ENCODE measurements at places on chromosomes 5 and 9.

- no peak for DNase-seq
Observed at GRCh38 chr5:157253547-157253946, 12.4 kb upstream of the CYFIP2 start.

DNA sequence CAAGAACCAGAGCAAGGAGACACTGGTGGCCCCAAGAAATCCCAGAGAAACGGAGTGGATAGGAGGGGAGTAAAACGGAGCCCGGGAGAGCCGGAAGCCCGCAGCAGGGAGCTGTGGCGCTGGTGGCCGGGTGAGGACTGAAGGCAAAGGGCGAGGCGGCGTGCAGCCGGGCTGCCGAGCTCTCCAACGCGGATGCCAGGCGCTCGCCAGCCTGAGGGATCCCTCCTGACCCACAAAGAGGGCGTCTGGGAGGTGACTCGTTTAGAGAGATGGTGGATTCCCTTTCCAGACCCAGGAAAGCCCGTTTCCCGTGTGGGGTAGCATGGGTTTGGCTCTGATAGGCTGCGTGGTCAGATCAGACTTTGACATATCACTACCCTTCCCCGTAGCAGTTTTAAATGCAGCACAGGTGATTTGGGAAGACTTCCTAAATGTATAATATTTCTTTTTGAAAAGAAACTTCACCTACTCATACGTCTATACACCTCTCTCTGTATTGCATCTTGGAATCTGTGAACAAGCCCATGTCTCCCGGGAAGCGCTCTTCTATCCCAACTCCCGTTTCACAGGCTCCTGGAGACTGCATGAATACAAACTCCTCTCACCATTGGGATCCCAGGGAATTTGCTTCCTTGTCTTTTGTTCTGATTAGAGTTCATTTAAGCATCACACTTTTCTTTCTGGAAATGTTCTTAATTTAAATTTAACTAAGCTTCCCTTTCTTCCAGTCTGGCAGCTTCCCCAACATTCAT lies 158.1 kb downstream of the C9orf152 start:
- peak; percentile 17 for DNase-seq

DNA sequence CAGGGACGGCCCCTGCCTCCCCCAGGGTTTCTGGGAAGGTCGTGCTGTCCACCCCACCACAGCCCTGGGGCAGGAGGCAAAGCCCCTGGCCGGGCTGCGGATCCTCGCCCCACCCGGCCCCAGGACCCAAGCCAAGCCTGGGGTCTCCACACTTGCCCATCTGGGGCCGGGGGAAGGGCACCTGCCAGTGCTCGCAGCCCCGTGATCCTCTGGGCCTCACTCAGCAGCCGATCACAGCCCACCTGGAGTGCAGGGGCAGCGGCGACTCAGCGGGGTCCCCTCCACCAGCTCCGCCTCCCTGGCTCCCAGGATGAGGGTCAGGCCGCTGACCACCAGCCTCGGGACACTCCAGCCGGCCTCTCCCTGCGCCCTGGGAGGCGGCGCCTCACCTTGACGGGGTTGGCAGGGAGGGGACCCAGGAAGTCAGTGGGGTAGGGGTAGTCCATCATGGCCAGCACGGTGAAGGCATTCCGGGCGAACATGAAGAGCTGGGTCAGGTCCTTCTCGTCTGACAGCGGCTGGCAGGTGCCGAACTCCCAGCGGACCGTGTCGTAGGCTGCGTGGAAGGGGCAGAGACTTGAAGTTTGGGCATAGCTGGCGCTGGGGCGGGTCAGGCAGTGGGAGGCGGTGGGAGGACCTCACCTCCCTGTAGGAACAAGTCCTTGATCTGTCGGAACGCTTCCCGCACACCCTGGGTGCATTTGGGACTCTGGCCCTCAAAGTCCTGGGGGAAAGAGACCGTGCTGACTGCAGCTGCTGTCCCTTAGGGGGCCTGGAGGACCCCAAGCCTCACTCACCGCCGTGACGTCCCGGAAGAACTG lies 1.8 kb downstream of the DPP7 start:
- DNase-seq, result no peak

- no peak for DNase-seq
Observed at GRCh38 chr5:43730832-43731342, 127.9 kb downstream of the NNT start.

DNA sequence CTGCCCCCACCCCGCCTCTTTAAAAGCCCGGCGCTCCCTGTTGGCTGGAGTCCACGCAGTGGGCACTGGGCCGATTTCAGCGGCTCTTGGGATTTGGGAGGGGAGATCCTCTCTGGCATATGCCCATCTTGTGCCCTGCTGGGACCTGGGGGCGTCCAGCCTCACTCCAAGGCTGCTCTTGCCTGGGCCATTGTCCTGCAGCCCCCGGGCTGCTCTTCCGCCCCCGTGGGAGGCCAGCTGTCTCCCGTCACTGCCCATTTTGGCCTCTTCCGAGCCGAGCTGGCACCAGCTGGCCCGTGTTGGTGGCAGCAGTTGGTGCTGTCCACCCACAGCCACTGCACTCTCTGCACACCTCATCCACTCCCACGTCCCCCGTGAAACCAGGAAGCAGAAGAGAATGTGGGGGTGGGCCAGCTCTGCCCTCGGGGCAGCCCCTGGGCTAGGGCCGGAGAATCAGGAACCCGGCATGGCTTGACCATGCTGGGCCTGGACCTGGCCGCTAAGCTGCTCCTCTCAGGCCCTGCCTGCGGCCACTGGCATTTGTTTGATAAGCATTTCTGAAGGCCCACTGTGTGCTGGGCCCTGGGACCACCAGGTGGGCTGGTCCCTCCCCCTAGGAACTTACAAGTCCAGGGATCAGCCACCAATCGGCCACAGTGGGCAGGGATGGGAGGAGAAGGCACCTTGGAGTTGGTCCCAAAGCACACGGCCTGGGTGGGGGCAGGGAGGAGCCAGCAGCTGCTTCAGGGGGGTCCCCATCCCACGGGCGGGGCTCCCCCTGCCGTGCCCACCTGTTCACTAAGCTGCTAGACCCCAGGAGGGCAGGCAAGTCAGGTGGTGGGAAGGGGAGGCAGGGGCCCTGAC lies 2.2 kb downstream of the C8G start:
- no peak for DNase-seq

- no peak for DNase-seq
Observed at GRCh38 chr5:13278811-13279210, 665.7 kb downstream of the DNAH5 start.

DNA sequence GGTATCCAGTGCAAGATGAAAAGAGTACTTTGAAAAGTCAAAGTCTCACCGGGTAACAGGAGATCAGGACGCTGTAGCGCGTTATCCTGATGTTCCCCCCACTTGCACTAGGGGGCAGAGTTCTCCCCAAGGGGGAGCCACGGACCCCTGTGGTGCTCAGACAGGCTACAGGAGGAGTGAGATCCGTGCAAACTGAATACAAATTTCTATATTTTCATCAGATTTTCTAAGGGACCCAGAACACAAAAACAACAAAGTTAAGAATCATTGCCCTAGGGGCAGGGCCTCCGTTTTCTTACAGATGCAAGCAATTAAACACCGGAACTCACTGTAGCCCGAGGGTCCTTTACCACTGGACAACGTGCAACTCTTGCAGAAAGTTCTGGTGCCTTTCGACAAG lies 2.0 kb downstream of the MYO10 start:
- DNase-seq, result no peak

GRCh38 chr9:87504938-87505337 lies 7.3 kb downstream of the DAPK1 start:
- no peak for DNase-seq

GRCh38 chr5:60519372-60519771 lies 180.6 kb downstream of the DEPDC1B start:
- no peak for DNase-seq

DNA sequence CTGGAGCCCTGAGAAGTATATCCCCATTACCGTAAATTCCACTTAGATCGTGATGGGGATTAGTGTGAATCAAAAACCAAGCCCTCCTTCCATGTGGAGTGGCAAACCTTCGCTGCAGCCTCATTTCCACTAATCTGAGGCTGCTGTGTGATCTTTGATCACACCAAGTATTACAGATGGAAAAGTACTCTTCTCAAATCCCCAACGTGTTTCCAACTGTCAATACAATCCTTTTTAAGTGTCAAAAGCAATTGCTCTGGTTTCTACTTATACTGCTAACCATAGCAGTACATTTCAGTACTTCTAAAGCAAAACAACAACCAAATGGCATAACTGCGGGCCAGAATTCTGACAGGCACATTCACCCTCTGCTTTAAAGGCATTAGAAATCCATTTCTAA lies 307.7 kb upstream of the ADAMTS16 start:
- no peak for DNase-seq

DNA sequence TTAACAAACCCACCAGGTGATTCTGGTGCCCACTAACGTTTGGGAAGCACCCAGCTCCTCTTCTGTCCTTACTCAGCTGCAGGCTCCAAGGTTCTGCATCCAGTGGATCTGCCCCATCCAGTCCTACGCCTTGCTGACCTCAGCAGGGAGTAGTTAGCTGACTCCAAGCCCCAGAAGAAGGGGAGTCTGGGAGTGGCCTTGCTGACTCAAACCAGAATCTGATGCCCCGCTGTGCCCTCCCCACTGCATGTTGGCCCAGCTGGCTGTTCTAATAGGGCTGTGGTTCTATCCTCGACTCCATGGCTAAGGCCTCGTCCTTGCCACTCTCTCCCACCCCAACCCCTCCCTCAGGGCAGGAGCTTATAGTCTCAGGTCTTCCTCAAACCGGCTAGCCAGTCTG lies 136.3 kb downstream of the TTLL11 start:
- no peak for DNase-seq

DNA sequence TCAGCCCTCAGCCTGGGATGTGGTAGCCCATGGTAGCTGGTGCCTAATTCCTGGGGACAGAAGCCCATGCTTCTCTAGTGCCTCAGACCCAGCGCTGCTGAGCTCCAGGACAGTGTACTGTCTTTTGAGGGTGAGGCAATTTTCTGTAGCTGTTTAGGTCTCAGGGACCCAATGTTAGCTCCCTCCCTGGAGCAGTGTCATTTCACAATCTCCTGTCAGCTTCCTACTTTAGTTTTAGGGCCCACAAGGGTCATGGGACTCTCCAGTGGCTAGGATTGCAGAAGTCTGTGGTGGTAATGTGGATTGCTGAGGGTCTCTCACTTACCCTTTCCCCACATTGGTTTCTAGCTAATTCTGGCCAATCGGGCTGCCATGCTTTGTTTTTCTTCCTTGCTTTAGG lies 67.7 kb upstream of the CCL21 start:
- DNase-seq, result no peak

- no peak for DNase-seq
Observed at GRCh38 chr5:7419846-7420245, 23.9 kb downstream of the ADCY2 start.

GRCh38 chr5:154005648-154006047 lies 33.1 kb downstream of the FAM114A2 start:
- DNase-seq, result no peak

- DNase-seq, result no peak
Observed at GRCh38 chr5:127957183-127957582, 126.4 kb upstream of the SLC12A2 start.

GRCh38 chr5:169296419-169297143 lies 4.4 kb downstream of the SLIT3 start:
- no peak for DNase-seq

DNA sequence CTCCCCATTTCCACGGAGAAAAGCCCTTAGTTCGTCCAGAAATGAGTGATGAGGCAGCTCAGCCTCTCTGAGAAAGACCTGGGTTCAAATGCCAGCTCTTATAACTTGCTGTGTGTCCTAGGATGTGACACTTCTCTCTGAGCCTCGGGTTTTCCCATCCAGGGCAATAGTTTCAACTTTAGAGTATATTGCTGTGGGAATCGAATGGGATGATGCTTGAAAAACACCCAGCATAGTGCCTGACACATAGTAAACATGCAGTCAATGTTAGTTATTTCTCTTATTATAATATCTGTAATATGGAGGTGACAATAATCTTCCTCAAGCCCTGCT lies 430 bp upstream of the MAPKAP1 start:
- DNase-seq, result no peak
